ENCODE measurements at places on chromosomes 1 and 21. TPM values are rescaled to one million over a fixed set of nuclear protein-coding genes. Genes with fewer than 3 reads are reported as not detected.

CA6 gene
- total RNA-seq, result not detected

OR2L2 gene
- total RNA-seq, result not detected

AMY1C gene
- not detected for total RNA-seq

DNA sequence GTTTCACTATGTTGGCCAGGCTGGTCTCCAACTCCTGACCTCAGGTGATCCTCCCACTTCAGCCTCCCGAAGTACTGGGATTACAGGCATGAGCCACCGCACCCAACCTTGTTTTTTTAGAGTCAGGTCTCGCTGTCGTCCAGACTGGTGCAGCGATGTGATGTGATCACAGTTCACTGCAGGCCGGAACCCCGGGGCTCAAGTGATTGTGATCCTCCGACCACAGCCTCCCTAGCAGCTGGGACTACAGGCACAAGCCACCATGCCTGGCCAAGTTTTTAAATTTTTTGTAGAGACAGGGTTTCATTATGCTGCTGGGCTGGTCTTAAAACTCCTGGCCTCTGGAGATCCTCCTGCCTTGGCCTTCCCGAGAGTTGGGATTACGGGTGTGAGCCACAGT, 46.1 kb upstream of the LIN9 start:
- DNase-seq, result no peak

DNA sequence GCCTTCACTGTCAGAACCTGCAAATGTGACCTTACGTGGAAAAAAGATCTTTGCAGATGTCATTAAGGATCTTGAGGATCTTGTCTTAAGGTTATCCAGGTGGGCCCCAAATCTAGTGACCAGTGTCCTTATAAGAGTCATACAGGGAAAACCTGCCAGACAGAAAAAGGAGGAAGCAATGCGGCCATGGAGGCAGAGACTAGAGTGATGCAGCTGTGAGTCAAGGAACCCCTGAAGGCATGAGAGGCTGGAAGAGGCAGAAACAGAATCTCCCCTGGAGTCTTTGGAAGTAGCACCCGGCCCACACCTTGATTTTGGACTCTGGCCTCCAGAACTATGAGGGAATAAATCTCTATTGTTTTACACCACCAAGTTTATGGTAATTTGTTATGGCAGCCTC, 36.5 kb upstream of the DNASE2B start:
- no peak for DNase-seq

GRCh38 chr1:227789084-227790033, 26.1 kb upstream of the PRSS38 start:
- peak; percentile 58 for DNase-seq
